ENCODE measurements at places on chromosomes 4 and X.

DNA sequence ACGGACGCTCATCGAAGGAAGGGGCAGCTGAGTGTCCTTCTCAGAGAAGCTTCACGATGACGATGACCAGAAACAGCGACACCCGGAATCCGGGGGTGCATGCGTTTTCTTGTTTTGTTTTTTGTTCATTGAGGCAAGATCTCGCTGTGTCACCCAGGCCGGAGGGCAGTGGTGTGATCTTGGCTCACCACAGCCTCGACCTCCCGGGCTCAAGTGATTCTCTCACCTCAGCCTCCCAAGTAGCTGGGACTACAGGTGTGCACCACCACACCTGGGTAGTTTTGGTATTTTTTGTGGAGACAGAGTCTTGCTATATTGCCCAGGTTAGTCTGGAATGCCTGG lies 19.8 kb downstream of the DGKQ start:
- no peak for DNase-seq

DNA sequence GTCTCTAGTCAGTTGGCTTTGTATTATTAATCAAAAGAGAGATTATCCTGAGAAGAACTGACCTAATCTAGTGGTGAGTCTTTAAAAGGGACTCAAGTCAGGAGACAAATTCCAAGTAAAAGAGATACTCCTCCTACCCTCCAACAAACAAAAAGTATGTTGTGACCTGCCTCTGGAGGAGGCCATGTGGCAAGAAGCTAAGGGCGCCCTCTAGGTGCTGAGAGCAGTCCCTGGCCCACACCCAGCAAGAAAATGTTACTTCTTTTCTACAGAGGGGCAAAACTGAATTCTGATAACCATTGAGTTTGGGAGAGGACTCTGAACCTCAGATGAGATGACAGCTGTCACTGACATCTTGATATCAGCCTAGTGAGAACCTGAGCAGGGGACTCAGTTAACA lies 953.6 kb upstream of the AGA start:
- DNase-seq: no peak

GRCh38 chr4:186798951-186799659 lies 75.4 kb upstream of the FAT1 start:
- no peak for DNase-seq

DNA sequence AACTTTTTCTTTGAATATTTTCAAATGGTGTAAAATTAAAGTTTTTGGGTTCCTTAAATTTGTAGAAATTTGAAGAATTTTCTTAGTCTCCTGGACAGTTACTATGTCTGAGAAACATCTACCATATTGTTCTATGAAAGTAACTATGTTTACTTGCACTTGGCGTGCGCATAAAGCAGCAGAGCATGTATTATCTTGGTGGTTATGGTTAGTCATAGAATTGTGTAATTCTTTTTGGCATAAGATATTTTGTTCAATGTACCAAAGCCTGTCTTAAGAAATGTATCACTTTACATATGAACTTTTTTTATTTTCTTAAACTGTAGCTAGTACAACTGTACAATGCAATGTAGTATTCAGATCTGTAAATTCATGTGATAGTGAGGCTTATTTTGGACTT lies 49.2 kb downstream of the CDS1 start:
- no peak for DNase-seq

- no peak for DNase-seq
Measured at GRCh38 chr4:52037689-52038102, 403 bp downstream of the SGCB start.

- no peak for DNase-seq
Measured at GRCh38 chr4:147029296-147029695, 83.6 kb upstream of the TTC29 start.

Measured in frontal cortex (tissue), 4 donors.